ENCODE measurements at places on chromosomes 2 and 18.

DNA sequence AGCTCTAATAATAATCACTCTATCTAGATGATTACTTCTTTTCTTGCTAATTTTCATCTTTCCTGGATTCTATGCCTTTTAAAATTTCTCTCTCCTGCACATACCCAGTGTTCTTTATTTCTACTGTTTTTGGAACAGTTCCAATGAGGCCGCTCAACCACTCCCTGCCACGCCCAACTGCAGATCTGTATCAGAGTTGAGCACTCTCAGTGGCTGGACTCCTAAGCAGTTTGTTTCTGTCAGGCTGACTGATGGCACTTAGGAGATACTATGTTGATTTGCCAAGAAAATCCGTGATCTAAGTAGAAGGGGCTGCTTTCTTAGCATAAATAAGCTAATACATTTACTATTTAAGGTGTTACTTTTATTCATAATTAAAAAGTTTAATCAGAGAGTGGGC is 192.8 kb downstream of the ARHGAP15 start:
- peak; percentile 62 for DNase-seq

DNA sequence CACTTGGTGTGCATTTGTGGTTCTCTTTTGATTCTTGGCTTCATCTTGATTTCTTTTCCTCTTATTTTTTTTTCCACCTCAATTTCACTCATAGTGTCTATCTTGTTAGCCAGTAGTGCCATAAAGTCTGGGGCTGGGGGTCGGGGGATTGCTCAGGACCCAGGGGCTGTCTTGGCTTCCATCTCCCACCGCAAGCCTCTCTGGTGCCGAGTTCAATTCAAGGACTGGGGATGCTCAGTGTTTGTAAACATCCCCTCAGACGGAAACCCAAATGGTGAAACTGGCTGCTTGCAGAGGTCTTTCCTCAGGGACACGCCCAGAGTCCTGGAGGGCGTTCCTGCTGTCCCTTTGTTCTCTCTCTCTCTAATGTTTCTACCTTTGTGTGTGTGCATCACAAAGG is 173.3 kb downstream of the TWIST2 start:
- DNase-seq, result no peak

DNA sequence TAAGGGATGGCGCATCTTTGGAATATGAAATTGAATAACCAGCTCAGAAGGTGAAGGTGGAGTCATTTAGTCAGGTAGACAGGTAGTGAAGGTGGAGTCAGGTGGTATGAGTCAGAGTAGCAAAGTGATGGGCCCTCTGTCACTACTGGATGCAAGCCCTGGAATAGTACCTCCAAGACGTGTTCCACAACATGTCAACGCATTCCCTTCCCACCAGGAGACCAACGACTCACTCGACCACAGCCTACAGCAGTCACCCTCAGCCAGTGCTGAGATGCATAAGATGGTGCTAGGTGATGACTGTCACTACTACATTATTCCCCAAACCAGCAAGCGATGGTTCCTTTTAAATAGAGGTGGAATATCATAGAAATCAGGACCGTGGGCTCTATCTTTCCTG is 6.8 kb downstream of the CPLX4 start:
- no peak for DNase-seq

GRCh38 chr2:69013142-69013839 is at the start of gene ANTXR1:
TSS of gene ANTXR1 (plus strand) at chr2:69013179. CDS start at chr2:69013500, 321 bp downstream.
- no peak for DNase-seq

GRCh38 chr2:163878718-163879117 is 142.9 kb upstream of the FIGN start:
- no peak for DNase-seq

GRCh38 chr2:239275847-239276831 is 124.7 kb downstream of the HDAC4 start:
- no peak for DNase-seq

DNA sequence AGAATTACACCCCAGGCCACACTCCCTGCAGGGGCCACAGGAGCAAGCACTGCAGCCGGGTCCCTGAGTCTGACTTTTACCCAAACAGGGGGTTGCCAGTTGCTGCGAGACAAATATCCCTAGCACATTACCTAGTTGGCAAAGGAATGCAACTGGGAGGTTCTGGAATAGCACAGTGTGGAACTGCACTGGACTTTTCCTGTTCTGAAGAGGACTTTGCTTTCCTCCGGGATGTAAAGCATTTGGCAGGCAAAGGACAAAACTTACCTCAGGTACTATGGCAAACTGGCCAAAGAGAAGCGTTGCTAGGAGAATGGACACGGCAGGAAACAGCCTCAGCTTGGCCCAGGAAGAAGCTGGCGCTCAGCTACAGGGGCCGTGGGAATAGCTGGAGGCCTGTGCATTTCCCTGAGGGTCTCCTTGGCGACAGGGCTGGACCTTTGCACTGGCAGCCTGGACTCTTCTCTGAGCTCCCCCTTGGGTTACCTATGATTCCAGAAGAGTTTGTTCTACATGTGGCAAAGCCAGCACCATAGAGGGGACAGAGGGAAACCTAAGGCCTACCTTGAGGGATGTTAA is 45.0 kb downstream of the BCL11A start:
- DNase-seq, result no peak

GRCh38 chr2:18066066-18066465 is 187.6 kb downstream of the KCNS3 start:
- DNase-seq, result no peak

GRCh38 chr2:140814141-140814540 is 1316.7 kb downstream of the LRP1B start:
- no peak for DNase-seq

- no peak for DNase-seq
Measured at GRCh38 chr2:191926671-191927070, 79.8 kb upstream of the CAVIN2 start.

DNA sequence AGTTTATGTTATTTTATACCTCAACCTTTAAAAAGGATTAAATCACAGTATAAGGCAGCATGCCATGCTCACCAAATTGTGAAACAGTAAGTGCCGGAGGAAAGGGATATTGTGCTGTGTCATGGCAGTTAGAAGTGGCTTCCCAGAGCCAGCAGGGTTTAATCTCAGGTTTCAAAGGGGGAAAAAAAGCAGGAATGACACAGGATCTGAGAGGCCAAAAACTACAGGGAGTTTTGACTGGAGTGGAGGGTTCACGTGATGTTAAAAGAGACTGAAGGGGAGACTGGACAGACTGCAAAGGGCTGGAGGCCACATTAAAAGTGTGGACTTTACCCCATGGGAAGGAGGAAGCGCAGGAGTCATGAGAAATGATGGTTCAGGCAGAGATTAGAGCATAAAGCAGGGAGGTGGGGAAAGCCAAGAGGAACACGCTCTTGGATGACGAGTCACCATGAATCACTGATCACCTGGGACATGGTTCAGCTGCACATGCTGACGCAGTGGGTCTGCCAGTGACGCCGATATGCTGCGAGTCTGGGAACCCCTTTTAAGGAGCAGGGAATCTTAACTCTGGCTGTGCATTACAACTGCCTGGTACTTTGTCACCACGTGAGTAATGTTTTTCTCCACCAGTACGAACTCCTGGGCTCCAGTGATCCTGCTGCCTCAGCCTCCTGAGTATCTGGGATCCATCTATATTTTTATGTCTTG is 6.1 kb downstream of the CHMP1B start:
- no peak for DNase-seq
